Epithelial cell of proximal tubule (primary cell): ENCODE measurements at places on chromosomes 5 and 9. TPM values are rescaled to one million over a fixed set of nuclear protein-coding genes. Genes with fewer than 3 reads are reported as not detected.

CDC25C gene
- total RNA-seq, result 14.2 and 17.6 TPM in 2 replicates

GPR151 gene
- total RNA-seq, result not detected in 2 replicates

HAVCR1 gene
- total RNA-seq, result 11.4 and 25.8 TPM in 2 replicates

PRR7 gene
- 28.4 and 30.9 TPM in 2 replicates for total RNA-seq

TAS2R1 gene
- not detected in 2 replicates for total RNA-seq

LMAN2 gene
- total RNA-seq, result 252 and 266 TPM in 2 replicates

C9orf50 gene
- 0.69 TPM in 1 of 2 replicates, not detected in the other for total RNA-seq

SLC1A3 gene
- 1.3 and 1.7 TPM in 2 replicates for total RNA-seq

PFN3 gene
- not detected in 2 replicates for total RNA-seq
